ENCODE measurements at places on chromosomes 3 and 15. TPM values are rescaled to one million over a fixed set of nuclear protein-coding genes. Genes with fewer than 3 reads are reported as not detected.

Gene GNAI2
- 249 TPM for total RNA-seq

Gene KY
- 0.09 TPM for total RNA-seq

Gene WDR93
- total RNA-seq = 0.51 TPM

Gene ALDH1A2
- 30.8 TPM for total RNA-seq

Gene DUOXA2
- total RNA-seq = not detected

Gene TRIM42
- total RNA-seq = not detected

Gene PCOLCE2
- 32.5 TPM for total RNA-seq

Gene CASR
- not detected for total RNA-seq

Gene LMAN1L
- total RNA-seq = not detected

Gene HYAL3
- total RNA-seq = 2.2 TPM

Gene GPR87
- total RNA-seq = not detected

Gene ALS2CL
- total RNA-seq = 0.71 TPM

Gene WNT7A
- not detected for total RNA-seq

Gene CCR8
- not detected for total RNA-seq

Gene RGMA
- 85.1 TPM for total RNA-seq

Measured in neural progenitor cell (in vitro differentiated cells).